Non-pigmented ciliary epithelial cell (primary cell): ENCODE measurements at places on chromosomes 16 and 17.

- DNase-seq: no peak
Measured at GRCh38 chr16:1089822-1090619, 6.0 kb downstream of the C1QTNF8 start.

DNA sequence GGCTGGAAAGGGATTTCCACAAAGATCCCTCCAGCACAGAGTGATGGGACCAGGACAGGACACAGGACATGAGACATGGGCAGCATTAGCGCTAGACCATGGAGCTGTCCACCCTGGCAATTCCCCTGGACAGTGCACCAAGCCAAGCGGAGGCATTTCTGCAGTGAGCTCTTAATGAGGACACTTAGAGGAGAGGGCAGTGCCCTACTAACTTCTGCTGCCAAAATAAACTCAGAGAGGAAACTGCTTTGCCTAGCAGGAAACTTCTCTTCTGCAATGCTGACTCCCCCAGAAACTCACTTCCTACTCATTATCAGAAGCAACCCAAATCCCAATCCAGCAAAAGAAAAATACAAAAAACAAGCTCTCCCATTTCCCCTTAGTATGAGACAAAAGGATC is 119.2 kb downstream of the HS3ST2 start:
- no peak for DNase-seq

DNA sequence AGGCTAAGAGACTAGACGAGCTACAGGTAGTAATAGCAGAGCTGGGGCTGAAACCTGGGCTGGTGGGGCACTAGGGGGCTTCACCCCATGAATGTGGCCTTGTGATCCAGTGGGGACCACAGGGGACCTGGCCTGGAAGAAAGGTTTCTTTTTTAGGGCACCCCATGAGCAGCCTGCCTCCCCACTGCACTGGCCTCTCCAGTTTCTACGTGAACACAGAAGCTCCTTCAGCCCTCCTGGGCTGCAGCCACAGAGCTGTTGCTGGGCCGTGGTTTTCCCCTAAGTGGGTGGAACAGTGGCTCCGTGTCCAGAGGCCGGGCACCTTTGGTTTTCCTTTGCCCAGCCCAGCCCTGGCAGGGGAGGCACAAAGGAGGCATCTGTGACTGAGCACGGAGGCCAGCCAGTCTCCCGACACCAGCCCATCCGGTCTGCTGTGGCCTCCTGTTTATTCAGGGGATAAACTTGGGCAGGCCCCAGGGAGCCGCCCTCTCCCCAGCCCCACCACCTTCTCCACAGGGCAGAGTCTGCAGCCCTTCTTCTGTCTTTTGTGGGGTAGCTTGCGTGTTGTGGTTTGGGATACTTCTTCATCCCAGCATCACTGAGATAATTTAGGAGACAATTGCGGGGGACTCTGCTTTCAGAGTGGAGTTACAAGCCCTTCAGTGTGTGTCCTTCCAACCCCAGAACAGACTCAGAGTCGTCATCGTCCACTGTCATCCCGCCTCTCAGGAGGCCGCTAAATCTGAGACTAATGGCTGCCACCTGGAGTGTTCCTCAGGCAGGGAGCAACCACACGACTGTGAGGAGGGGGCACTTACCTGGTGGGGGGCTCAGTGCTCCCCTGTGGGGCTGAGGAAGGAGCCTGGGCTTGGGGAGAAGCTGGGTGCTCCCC is 85.3 kb downstream of the RAB11FIP4 start:
- no peak for DNase-seq

- no peak for DNase-seq
Measured at GRCh38 chr17:81171941-81172340, 5.9 kb upstream of the AATK start.

GRCh38 chr16:79673635-79674034 is 73.1 kb upstream of the MAF start:
- DNase-seq: no peak
